ENCODE measurements at places on chromosomes 5 and 9. TPM values are rescaled to one million over a fixed set of nuclear protein-coding genes. Genes with fewer than 3 reads are reported as not detected.

DNA sequence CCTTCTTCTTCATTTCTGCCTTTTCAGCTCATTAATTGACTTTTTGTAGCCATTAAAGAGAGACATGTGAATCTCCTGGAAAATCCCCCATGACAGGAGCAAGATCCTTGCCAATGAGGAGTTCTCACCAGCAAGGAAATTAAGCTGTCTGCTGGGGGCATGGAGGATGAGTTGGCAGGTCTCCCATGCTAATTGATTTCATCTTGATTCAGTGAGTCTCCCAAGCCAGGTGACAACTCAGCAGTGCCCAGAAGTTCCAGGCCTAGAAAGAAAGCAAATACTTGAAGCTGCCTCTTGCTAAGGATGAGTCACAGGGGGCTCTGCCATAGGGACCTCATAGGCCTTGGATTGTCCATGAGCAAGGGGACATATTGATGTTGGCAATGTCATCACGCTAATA lies 30.0 kb upstream of the ADRA1B start:
- DNase-seq, result no peak

GRCh38 chr5:140791089-140791488 lies 3.6 kb upstream of the PCDHA2 start:
- no peak for DNase-seq

DNA sequence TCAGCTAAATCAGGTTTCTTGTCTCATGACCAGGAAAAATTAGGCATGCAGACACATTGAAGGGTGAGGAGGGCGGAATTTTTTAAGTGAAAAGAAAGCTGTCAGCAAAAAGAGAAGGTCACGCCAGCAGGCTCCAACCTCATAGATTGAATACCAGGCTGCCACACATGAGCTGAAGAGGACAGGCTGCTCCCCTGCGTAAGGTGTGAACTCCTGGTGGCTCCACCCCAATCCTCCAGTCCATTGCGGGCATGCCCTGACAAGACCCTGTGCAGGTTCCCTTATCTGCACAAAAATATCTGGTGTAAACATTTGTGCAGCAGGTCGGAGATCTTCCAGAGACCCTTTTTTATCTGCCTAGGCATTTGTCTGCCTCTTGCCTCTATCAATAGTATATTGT lies 22.9 kb upstream of the TEX10 start:
- DNase-seq, result no peak

DNA sequence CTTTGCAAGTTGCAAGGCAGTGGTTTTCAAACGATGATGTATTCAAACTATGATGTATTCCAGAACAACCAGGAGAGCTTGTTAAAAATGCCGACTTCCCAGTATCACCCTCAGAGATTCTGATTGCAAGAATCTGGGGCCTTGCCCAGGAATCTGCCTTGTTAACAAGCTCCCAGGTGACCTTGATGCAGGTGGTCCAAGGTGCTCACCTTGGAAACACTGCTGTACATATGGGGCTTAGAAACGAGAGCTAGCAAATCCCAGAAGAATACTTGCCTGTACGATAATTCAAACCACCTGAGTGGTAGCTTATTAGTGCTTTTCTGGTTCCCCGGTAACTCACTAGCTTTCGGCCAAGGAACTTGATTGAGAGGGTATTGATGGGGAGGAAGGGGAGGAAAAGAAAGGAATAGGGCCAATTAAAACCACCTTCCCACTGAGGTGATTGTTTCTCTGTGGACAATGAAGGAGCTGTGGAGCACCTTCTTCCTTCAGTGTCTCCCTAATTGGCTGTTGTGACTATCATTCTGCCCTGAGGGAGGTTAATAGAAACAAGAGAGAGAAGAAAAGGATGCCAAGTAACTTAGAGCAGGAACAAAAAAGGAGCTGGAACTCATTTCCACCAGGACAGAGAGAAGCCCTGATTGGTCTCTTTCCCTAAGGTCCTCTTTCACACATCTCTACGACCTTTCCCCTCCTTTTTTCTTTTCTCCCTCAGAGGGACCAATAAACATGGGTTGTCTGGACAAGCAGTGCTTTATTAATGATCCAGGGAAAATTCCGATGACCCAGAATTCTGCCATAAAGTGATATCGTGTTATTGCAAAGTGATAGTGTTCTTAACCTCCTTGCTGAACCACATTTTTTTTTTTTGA lies 218.8 kb downstream of the TMEM167A start:
- DNase-seq, result no peak

- DNase-seq, result no peak
These were observed 47.3 kb downstream of the TRIO start for GRCh38 chr5:14190194-14191164.

DNA sequence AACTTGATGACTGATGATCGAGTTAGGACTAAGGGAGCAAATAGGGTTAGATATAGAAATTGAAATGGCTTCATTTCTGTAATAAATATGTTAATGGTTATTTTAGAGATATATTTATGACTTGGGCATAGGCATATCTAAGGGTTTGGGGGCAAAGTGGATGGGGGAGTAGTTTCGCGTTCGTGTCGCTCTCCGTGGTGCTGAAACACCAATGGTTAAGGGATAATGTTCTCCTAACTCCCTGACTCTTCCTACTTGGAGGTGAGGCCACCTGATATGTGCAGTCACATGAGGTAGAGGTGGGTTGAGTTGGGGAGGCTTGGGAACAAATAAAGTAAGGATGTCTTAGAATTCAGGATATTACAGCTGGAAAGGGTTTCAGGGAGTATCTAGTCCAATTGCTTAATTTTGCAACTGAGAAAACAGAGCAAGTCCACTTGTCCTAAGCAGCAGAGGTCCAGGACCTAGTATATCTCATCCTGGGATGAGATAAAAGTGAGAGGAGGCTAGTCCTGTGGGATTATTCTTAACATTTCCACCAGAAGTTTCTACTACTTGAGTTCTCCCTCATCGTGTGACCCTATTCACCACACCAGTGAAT lies 44.0 kb upstream of the MAP1B start:
- peak; percentile 37 for DNase-seq

DNA sequence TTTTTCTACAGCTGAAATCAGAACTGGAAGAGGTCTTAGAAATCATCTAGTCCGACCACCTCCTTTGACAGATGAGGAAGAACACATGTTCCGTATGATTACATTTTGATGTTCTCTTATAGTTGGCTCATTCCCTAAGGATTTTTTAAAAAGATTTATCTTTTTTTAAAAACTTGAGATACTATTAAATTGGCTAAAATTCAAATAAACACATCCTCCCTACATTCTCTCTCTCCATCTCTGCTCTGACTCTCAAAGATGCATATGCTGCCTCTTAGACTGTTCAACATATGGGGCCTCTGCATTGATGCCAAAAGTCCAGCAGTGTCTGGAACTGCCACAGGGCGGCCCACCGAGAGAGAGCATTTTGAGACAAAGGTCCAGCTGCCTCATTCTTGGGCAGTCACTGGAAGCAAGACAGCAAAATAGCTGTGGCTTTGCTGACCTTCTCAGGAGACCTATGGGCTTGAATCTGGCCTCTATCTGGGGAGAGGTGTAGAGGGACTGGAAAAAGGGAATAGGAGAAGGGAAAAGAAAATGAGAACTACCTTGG lies 12.8 kb upstream of the TSSK1B start:
- DNase-seq, result no peak

GRCh38 chr5:150175076-150175475 lies 8.5 kb downstream of the CDX1 start:
- DNase-seq, result no peak

- DNase-seq, result no peak
These were observed 24.6 kb upstream of the PANK3 start for GRCh38 chr5:168603746-168604145.

- no peak for DNase-seq
These were observed 68.3 kb downstream of the ADAMTS2 start for GRCh38 chr5:179276838-179277395.

- DNase-seq, result peak; percentile 99
These were observed at the start of the genes PTRH1 and TTC16 for GRCh38 chr9:127715470-127716337. Gene PTRH1, minus strand, starts transcription at chr9:127715663. Its CDS starts 24 bp downstream, at chr9:127715639. Gene TTC16, plus strand, starts transcription at chr9:127716079. Its CDS starts 67 bp downstream, at chr9:127716146.

DNA sequence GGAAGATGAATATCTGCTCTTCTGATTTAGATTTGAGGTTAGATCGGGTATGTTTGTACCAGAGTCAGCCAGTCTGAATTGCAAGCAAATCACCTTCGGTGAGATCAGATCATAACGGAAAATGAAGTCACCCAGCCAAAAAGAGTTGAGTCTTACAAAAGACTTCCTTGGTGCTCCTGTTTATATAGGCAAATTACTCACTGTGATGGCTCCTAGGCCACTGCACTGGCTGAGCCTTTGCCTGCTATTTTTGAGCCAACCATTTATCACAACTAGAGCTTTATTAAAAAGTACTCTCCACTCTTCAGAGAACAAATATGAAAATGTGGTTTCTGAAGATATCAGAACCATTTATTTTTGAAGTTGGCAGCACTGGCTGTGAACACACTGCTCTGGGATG lies 277.7 kb upstream of the PCSK5 start:
- no peak for DNase-seq

DNA sequence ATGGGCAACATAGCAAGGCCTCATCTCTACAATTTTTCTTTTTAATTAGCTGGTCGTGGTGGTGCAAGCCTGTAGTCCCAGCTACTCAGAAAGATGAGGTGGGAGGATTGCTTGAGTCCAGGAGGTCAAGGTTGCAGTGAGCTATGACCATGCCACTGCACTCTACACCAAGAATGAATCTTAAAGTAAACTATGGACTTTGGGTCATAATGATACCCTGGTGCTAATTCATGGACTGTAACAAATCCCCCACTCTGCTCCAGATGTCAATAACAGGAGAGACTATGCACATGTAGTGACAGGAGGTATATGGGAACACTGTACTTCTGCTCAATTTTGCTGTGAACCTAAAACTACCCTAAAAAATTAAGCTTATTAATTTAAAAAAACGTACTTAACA lies 155.4 kb downstream of the CEMIP2 start:
- no peak for DNase-seq

GRCh38 chr5:108810717-108811116 lies 63.0 kb downstream of the FER start:
- no peak for DNase-seq

- peak; percentile 60 for DNase-seq
These were observed 18.8 kb upstream of the FANCC start for GRCh38 chr9:95336281-95336680.

DNA sequence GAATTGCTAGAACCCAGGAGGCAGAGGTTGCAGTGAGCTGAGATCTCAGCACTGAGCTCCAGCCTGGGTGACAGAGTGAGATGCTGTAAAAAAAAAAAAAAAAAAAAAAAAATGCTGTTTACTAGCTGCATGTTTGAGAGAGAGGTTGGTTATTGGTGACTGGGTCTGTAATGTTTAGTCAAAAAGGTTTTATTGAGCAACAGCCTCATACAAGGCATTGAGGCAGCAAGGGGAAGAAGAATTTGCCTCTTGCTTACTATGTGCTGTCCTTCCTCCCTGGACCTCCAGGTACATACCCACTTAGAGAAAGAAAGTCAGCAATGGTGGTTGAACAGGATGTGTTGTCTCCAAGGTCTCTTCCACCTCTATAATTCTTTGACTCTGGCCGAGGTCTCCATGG lies 140.7 kb upstream of the SPRY4 start:
- DNase-seq, result no peak

GRCh38 chr9:37324691-37325490 lies 97.6 kb upstream of the GRHPR start:
- no peak for DNase-seq

- no peak for DNase-seq
These were observed 74.8 kb downstream of the MEF2C start for GRCh38 chr5:88808153-88808552.

- no peak for DNase-seq
These were observed 38.6 kb downstream of the GTF3C4 start for GRCh38 chr9:132708769-132709430.

GRCh38 chr5:141707510-141707909 lies 25.5 kb upstream of the ARAP3 start:
- DNase-seq, result no peak

DNA sequence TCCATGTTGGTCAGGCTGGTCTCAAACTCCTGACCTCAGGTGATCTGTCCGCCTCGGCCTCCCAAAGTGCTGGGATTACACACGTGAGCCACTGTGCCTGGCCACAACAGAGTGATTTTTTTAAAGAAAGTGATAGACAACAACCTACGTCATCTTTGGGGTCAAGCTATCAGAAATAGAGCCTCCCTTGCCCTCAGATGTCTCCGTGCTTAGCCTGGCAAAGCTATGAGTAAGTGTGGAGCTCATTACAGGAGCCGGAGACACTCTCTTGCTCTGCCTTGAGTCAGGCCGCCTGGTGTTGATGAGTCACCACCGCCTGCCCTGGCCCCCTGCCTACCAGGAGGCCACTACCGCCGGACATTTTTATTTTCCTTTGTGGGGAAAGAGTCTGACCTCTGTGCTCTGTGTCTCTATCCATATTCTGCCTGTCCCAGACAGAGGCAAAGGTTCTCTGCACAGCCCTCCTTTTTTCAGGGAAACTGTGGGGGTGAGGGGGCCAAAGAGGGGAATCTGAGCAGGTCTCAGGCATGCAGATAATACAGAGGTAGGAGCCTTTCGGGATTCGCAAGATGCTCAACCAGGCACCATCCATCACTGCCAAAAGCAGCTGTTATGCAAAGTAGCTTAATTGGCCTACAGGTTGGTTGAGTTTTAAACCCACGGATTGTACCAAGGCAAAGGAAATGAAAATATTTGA lies 123.7 kb upstream of the CPEB4 start:
- DNase-seq, result no peak

- DNase-seq, result no peak
These were observed 161.4 kb downstream of the SLIT3 start for GRCh38 chr5:169139480-169140050.

DNA sequence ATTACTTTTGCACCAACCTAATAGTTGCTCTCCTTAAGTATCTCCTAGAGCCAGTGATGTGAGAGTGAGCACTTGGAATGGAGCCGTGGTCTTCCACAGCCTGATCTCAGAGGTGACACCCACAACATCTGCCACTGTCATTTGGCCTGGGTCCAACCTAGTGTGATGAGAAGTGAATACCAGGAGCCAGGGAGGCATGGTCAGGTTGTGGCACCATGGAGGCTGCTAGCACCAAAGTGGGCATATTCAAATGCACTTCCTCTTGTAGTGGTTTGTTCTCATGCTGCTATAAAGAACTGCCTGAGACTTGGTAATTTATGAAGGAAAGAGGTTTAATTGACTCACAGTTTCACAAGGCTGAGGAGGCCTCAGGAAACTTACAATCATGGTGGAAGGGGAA lies 22.6 kb upstream of the CEP72 start:
- DNase-seq, result no peak

DNA sequence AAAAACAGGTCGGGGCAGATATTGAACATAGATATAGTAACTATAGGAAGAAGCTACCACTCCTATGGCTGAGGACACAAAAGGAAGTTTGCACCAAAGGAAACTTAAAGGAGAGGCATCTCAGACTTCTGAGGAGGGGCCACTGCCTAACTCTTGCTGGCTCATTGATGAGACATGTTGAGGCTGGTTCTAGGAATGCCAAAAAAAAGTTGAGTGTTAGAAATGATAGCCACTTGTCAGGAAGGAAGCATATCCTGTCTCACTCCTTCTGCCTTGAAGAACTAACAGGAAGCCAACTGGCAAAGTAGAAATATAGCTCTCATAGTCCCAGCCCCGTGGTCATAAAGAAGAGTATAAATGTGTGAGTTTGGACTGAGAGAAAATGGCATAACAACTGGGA lies 23.3 kb upstream of the STOM start:
- DNase-seq, result no peak

The GHR gene
- not detected for total RNA-seq

The CATSPER3 gene
- 0.40 TPM for total RNA-seq

The NR5A1 gene
- not detected for total RNA-seq

The IFNA16 gene
- total RNA-seq, result not detected

The NUTM2F gene
- not detected for total RNA-seq

The BAAT gene
- total RNA-seq, result 0.07 TPM

The ZCCHC7 gene
- total RNA-seq, result 50.2 TPM

The TMEM267 gene
- total RNA-seq, result 17.1 TPM

The STC2 gene
- 49.6 TPM for total RNA-seq

The GMCL2 gene
- not detected for total RNA-seq

Measured in activated CD4-positive, alpha-beta T cell treated with anti-CD3 and anti-CD28 coated beads for 36 hours (primary cell).